ENCODE measurements at places on chromosomes 13 and 19.

- DNase-seq: peak; percentile 50
These were observed 69.9 kb downstream of the RUBCNL start for GRCh38 chr13:46317120-46317519.

DNA sequence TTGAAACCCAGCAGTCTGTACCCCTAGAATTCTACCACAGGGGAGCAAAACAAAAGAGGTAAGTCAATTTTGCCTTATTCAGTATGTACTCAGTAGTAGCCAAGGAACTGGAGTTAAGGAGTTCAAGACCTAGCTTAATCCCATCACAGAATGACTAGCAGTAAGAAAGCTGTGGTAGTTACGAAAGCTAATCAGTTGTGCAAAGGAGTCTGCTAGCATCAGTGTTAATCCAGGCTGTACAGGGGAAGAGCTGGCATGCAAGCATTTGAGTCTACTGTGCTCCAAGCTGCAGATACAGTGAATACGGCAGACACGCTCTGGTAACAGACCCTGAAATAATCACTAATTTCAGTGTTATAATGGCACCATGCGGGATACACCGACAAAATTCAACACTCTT is 4.7 kb downstream of the DNMT1 start:
- peak; percentile 5 for DNase-seq

GRCh38 chr19:50398675-50399367 is 14.7 kb downstream of the POLD1 start:
- no peak for DNase-seq

GRCh38 chr19:45772130-45772840 is 3.2 kb upstream of the SIX5 start:
- DNase-seq: no peak

GRCh38 chr13:28199089-28199488 is 60.7 kb downstream of the PAN3 start:
- no peak for DNase-seq

DNA sequence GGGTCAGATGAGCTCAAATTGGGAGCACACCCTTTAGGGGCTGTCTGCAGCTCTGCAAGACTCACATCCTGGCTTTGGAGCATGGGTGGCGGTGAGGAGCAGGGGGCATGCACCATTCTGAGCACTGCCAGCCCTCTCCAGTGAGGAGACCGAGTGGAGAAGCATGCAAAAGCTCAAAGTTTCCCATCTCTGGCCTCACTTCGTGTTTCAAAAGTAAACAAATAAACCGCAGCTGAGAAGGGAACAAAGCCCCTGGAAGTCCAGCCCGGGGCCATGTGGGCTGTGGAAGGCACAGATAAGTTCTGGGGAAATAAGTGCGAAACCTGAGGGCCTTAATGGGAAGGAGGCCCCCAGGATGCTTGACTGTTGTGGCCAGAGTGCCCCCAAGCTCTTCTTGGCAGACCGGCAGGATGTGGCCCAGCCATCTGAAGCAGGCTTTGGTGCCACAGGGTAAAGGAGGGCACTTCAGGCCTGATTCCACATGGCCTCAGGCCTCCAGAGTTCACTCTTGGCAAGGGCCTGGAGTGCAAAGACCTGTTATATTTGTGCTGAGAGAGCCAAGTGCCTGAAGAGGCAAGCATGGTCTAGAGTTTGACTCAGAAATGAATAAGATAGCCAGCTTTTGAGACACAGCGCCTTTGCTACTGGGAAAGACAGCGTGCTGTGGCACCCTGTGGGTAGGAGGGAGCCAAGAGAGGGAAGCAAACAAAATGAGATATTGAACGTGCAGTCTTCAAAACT is 1.2 kb downstream of the MEDAG start:
- DNase-seq: peak; percentile 54

DNA sequence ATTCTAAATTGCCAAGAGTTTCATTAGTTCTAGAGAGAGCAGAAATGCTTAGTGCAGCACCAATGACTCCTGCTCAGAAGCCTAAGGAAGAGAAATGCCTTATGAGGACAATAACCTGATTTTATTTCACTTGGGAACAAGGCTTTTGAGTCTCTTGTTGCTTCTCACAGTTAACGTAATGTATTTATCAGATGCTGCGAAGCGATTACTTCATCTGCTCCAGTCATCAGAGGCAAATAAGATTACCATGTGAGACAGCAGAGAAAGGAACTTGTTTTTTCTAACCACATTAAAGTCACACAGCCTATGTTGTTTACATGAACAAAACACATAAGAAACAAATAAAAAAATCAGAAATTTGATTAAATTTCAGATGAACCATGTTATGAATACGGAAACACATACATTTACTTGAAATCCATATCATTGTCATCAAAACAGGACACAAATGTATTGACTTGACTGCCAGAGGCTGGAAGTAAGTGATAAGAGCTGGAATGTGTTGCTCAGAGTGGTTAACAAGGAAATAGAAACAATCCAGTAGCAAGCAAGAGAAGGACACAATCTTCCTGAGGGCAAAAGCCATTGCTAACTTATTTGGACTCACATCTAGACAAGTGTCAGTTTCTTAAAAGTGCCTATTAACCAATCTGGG is 147.3 kb downstream of the LHFPL6 start:
- DNase-seq: peak; percentile 34

DNA sequence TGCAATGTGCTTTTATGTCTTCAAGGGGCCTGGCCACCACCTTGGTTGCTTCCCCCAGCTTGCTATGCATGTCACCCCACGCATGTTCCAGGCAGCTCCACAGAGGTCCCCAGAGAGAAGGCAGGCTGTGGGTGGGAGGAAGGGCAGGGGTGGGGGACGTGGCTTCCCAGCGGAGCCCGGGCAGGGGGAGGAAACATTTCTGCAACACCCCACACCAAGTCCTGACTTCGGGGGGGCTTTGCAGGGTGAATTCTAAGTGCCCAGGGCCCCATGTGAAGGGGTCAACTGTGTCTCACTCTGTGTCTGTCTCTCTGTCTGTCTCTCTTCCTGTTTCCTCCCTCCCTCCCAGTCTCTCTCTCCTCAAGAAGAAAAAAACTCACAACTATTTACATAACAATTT is 39.6 kb downstream of the LTBP4 start:
- peak; percentile 50 for DNase-seq

- DNase-seq: no peak
These were observed 18.4 kb downstream of the LTBP4 start for GRCh38 chr19:40619333-40620160.

GRCh38 chr13:72523593-72523992 is 203.8 kb downstream of the MZT1 start:
- DNase-seq: no peak

GRCh38 chr13:45921162-45921736 is 69.7 kb upstream of the SIAH3 start:
- DNase-seq: no peak

GRCh38 chr13:45678282-45678681 is 23.8 kb upstream of the CBY2 start:
- DNase-seq: no peak

- no peak for DNase-seq
These were observed 9.6 kb upstream of the SHFL start for GRCh38 chr19:10076535-10076934.

- DNase-seq: no peak
These were observed 111.2 kb downstream of the ENOX1 start for GRCh38 chr13:43675577-43675976.

- DNase-seq: peak; percentile 63
These were observed at the start of gene PNMA8C for GRCh38 chr19:46428239-46429135. Gene PNMA8C (minus strand): TSS chr19:46428936. CDS start chr19:46428359, 577 bp downstream.

DNA sequence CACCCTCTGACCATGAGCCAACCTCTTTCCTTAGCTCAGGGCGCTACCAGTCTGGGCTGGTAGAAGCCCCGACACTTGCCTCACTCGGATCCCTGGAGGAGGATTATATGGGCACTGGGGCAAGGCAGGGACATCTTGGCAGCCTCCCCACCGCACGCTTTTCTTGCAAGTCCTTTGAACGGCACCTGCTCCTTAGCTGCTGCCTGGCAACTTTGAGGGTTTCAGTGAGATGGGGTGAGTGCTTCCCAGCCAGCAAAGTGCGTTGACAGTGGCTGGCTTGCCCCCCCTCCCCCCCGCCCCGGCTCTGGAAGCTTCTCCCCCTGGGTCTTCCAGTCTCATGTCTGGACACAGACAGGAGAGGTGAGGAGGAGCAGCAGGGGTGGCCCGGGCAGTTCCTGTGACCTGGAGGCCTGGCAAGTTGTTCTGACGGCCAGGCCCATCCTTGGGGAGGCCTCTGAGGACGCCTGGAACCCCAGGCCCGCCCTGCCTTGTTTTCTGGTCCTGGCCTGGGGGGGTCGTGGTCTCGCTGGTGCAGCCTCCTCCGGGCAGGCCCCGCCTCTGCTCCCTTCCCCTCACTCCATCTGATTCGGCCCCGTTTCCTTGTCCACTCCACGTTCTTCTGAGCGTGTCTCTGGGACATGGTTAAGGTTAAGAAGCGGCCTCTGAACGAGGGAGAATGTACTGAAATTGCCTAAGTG is 75.2 kb downstream of the ATP11A start:
- DNase-seq: no peak

DNA sequence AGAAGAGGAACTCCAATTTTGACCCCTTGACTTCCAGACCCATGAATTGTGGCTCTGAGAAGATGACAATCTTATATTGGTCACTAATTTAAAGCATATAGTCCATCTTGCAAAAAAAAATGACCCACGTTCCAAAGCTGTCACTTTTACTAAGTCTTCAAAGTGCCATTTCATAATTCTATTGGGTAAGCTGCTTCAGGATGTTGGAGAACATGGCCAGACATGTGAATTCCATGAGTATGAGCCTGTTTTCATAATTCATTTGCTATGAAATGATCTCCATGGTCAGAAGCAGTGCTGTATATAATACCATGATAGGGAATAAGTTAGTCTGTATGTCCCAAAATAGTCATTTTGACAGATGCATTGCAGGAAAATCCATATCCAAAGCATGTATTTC is 1787.3 kb downstream of the SLITRK5 start:
- DNase-seq: peak; percentile 9

DNA sequence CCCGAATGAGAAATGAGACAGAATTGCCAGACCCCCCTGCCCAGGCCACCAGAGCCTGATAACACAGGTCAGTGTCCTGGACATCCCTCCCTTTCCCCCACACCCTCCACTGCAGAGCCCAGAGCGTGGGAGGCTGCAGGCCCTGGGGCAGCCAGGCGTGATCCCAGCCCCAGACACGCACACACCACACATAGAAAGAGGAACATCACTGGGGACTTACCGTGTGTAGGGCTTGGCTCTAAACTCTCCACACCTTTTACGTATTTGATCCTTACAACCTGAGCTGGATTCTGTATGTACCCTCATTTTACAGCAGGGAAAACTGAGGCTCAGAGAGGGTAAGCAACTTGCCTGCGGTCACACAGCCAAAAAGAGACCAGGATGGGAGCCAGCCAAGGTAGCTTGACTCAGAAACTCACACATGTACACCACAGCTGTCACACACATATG is 334 bp upstream of the ANGPTL6 start:
- DNase-seq: no peak

- no peak for DNase-seq
These were observed 121.6 kb upstream of the ZNF507 start for GRCh38 chr19:32223595-32224370.

GRCh38 chr13:32164622-32165268 is 133.2 kb downstream of the FRY start:
- DNase-seq: peak; percentile 78

DNA sequence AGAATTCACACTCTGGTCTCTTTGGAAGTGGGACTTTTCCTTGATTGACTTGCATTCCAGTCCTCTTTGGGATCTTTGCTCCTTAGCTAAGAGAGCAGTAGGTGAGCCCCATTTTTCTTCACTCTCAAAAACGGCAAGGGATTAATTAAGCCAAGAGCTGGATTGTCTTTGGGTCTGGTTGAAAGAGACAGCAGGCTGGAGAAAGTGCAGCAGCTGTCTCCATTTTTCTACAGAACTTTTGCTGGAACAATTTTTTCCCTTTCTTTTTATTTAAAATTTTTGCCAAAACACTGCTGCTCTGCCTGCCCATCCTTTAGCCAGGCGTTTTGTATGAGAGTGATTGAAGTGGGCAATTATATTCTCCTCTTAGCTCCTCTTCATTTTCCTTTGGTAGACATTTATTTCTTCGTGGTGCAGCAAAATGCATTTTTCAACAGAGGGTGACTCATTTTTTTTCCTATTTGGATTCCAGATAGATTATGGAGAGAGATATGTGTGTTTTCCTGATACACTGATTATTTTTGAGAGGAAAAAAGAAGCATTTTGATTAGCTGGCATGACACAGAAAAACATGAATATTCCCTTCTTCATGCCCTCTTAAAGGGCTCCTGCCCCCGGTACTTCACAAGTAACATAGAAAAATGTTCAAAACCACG is 371.2 kb upstream of the NBEA start:
- DNase-seq: no peak

DNA sequence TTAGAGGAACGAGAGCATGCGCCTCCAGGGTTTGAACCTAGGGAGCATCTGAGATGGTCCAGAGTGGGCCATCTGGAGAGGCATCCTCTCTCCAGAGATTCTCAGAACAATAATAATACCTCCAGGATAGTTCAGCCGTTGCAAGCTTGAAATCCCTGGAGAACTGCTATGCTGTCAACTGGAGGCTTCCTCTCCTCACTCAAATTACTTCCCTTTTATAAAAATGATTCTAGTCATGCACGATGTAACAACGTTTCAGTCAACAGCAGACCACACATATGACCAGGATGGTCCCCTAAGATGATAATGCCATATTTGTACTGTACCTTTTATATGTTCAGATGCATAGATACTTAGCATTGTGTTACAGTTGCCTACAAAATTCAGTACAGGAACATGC is 108.7 kb downstream of the SHISA2 start:
- no peak for DNase-seq

All from cardiac fibroblast (primary cell).